ENCODE measurements at places on chromosomes 16 and 17.
A peak's percentile ranks its signal among the peaks of the same experiment; 100 is the strongest.

DNA sequence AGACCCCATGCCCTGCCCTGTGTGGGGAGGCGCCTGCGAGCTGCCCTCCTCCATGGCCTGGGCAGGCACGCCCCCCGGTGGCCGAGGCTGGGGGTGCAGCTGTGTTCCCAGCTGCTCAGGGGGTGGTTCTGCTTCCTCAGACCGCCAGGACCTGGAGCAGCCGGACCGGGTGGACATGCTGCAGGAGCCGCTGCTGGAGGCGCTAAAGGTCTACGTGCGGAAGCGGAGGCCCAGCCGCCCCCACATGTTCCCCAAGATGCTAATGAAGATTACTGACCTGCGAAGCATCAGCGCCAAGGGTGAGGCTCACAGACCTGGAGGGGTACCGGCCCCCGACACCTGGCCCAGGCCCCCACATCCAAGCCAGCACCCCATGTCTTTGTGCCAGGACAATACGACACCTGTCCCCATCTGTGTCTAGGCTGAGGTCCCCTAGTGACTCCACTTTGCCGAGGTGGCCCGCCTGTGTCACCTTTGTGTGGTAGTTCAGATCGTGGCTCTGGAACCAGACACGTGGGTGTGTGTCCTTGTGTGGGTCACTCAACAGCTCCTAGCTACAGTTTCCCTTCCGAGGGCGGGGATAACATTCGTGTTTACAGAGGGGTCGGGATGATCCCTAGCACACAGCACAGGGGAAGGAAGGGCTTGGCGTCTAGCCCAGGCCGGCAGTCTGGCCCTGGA, 9.3 kb downstream of the GJD3 start:
- H3K27me3 ChIP-seq = no peaks in the 10 kb centered on the region
- H3K36me3 ChIP-seq = peaks cover 10% of the 10 kb centered on the region
- no peak overlapping the region for H3K27ac ChIP-seq
- peak; percentile 92 for DNase-seq

- peak within 1 kb of the TSS; percentile 83 for H3K4me3 ChIP-seq
- peak within 1 kb of the TSS; percentile 50 for H3K27ac ChIP-seq
- H3K27me3 ChIP-seq = peaks cover 49% of the 10 kb centered on the region
- H3K4me1 ChIP-seq = peaks cover 9% of the 10 kb centered on the region
- H3K36me3 ChIP-seq = no peaks in the 10 kb centered on the region
These were observed at the start of gene HID1 for GRCh38 chr17:74972107-74972972. HID1 (minus strand) TSS chr17:74972759; CDS start chr17:74972656, 103 bp downstream.

DNA sequence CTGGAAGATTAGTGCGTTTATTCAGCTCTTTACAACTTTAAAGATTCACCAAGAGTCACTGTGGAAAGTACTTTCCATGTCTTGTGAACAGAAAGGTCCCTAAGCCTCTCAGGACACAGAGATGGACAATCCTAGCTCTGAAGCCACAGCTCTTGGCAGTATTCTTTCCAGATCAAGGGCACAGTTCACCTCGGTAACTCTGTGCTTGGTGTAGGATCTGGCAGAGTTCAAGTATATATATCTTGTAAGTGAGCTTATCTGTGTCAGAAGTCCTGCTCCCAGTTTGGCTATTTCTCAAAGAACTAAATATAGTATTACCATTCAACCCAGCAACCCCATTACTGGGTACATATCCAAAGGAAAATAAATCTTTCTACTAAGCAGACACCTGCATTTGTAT, 183.7 kb downstream of the CBLN1 start:
- no peaks in the 10 kb centered on the region for H3K36me3 ChIP-seq
- no peak overlapping the region for H3K4me3 ChIP-seq
- no peak overlapping the region for H3K27ac ChIP-seq
- H3K27me3 ChIP-seq = peaks cover 15% of the 10 kb centered on the region

- H3K27ac ChIP-seq = no peak overlapping the region
- H3K36me3 ChIP-seq = peaks cover 35% of the 10 kb centered on the region
- no peak overlapping the region for H3K4me3 ChIP-seq
- no peak for DNase-seq
- H3K27me3 ChIP-seq = no peaks in the 10 kb centered on the region
These were observed 23.0 kb downstream of the METTL22 start for GRCh38 chr16:8644211-8645140.
